ENCODE measurements at places on chromosomes 2 and 18.

DNA sequence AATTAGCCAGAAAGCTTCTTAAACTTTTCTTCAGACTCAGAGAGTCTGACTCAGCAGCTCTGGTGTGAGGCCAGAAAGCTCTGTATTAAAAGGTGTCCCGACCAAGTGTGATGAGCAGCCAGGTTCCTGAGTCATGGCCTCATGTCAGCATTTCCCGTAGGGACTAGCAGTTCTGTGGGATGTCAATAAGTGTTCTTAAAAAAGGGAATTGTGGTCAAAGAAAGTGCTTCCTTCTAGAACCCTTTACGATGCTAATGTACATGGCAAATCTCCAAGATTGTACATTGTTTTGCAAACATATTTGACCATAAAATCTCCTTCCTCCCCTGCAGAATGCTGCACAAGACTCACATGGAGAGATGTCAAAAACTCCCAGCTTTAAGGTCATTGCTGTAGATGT is 80.1 kb downstream of the PLA2R1 start:
- DNase-seq = peak; percentile 92

GRCh38 chr2:241224018-241224850 is 35.8 kb downstream of the ANO7 start:
- peak; percentile 32 for DNase-seq

DNA sequence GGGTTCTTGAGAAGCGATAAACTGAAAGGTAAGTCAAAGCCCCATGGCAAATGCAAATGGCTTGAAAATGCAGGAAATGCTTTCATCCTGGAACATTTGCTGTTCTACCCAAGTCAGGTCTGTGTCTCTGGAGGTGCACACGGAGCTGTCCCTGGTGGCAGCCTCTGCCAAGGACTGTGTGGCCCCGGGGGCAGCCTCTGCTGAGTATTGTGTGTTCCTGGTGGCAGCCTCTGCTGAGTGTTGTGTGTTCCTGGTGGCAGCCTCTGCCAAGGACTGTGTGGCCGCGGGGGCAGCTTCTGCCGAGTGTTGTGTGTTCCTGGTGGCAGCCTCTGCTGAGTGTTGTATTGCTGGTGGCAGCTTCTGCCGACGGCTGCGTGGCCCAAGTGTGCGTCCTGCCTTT is 135.6 kb upstream of the ALKAL2 start:
- no peak for DNase-seq

DNA sequence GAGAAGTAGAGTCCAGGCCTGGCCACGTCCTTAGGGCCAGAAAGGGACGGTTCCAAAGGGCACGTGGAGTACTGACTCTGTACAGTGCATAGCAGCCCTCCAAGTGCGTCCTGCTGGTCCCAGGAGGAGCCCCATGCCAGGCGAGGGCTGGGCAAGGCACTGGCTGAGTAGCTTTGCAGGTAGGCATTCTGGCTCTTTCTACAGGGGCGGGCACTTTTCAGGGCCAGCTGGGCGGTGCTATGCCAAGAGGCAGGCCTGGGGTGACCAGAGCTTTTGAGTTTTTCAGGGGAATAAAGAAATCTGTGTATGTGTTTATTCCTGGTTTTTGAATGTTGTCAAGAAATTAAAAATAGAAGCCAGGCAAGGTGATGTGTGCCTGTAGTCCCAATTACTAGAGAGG is 15.4 kb upstream of the GLI2 start:
- no peak for DNase-seq

GRCh38 chr18:3456686-3457069 is 6.7 kb downstream of the TGIF1 start:
- DNase-seq = peak; percentile 33

GRCh38 chr2:31483246-31483645 is 68.7 kb upstream of the XDH start:
- DNase-seq = no peak

- DNase-seq = peak; percentile 4
Observed at GRCh38 chr2:37526323-37526722, 145.1 kb downstream of the CDC42EP3 start.

GRCh38 chr2:28915939-28916338 is 21.5 kb downstream of the WDR43 start:
- DNase-seq = peak; percentile 69

GRCh38 chr2:143524559-143525401 is 395.6 kb downstream of the ARHGAP15 start:
- no peak for DNase-seq

GRCh38 chr2:66084948-66085590 is 349.9 kb upstream of the MEIS1 start:
- no peak for DNase-seq

- no peak for DNase-seq
Observed at GRCh38 chr2:129458436-129458835, 521.0 kb upstream of the RAB6C start.

DNA sequence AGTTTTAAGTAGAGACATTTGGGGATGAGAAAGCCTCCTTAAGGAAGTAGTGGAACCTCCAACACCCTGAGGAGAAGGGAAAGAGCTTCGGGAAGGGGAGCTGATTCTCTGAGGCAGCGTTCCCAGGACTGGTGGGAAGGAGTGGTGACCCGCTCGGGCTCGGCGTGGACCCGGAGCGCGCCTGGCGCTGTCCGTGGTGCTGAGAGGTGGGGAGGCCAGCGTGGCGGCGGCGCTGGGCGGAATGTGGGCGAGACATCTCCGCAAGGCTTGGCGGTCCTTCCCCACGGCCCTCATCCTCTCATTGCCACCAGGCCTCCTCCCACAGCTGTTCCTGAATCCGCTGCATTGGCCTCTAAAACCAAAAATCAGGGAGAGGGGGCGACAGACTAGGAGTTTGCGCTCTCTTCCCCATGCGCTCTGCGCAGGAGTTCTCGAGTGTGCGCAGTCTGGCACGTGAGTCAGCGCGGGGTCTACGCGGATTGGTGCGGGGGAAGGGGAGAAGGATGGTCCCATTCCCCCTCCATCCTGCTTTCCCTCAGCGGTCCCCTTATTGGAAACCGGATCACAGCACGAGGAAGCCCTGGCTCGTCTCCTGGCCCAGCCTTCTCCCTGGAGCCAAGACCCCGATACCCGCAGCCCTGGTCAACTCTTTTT is 857 bp downstream of the RESP18 start:
- DNase-seq = peak; percentile 43

GRCh38 chr2:19688059-19688458 is 213.7 kb downstream of the TTC32 start:
- DNase-seq = no peak

- no peak for DNase-seq
Observed at GRCh38 chr2:158498043-158498748, 41.4 kb downstream of the PKP4 start.

DNA sequence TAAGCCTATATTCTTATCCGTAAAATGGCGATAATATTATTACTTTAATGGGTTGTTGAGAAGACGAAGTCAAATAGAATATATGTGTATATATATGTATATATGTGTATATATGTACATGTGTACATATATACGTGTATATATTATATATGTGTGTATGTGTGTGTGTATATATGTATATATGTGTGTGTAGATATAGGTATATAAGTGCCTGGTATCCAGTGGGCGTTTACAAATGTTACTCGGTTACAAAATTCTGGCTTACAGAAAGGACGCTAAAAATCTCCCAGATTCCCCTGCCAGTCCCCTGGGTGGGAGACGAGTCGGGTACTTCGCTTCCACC is 295 bp upstream of the MTX2 start:
- no peak for DNase-seq

- DNase-seq = peak; percentile 50
Observed at GRCh38 chr2:156215656-156216055, 116.9 kb downstream of the NR4A2 start.

- DNase-seq = no peak
Observed at GRCh38 chr18:79309614-79310358, 85.9 kb upstream of the NFATC1 start.

DNA sequence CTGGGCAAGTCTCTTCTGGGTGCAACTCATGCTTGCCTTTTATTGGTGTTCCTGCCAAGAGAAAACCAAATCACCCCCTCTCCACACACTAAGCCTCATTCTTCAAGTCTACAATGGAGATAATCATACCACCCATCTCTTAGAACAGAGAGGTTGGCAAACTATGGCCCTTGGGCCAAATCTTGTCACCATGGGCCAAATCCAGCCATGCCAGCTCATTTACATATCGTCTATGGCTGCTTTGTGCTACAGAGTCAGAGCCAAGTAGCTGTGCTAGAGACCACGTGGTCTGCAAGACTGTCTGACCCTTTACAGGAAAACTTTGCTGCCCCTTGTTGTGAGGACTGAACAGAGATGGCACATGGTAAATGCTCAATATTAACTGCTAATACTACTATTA is 270.3 kb upstream of the PARD3B start:
- no peak for DNase-seq

DNA sequence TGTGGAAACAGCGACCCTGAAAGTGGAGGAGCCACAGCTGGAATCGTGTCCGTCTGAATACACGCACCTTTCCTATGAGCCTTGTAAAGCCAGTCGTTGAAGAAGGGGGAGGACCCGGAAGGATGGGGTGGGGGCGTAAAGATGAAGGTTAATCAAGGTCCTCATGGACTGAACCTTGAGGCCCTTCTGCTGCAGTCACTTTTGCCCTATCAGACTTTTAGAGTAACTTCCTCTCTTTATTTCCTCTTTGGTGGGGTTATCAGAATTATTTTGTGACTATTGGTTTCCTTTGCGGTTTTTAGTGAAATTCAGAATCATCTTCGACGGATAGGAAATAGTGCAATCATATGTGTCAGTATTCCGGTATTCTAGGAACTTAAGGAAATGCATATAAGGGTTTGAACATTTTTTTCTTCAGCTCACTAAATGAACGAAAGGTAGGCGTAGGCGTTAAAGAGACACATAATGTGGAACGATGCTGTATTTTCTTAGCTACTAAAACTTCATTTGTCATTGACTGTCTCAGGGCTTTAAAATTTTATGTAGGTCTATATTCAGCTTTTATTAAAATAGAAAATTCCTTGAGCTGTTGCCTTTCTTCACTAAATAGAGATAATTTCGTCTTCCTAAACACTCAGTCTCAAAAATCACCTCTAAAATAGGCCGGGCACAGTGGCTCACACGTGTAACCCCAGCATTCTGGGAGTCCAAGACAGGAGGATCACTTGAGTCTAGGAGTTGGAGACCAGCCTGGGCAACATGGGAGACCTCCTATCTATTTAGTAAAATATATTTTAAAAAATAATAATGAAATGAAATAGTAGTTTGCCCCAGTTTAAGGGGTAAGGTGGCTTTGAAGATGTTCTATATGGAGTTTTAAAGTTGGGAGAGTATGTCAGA is 1.4 kb upstream of the YES1 start:
- DNase-seq = no peak

DNA sequence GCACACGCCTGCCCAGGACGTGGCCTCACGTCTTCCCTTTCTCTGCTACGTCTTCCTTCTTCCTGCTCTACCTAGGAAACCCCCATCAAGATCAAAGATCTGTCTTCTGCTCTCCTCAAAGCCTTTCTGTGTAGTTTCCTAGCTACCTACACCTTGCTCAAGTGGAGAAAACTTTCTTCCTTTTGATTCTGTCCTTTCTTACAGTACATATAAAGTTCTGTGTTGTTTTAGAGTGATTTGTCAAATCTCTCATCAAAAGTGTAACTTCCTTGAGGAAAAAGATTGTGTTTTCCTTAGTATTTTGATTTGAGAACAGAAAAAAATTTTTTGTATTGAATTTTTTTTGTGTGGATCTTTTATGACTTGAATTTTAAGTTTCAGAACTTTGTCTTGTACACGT is 17.8 kb downstream of the SETBP1 start:
- no peak for DNase-seq

- DNase-seq = no peak
Observed at GRCh38 chr2:147487286-147487977, 357.4 kb upstream of the ACVR2A start.

- peak; percentile 78 for DNase-seq
Observed at GRCh38 chr2:101140978-101141655, 10.1 kb downstream of the TBC1D8 start.

- DNase-seq = no peak
Observed at GRCh38 chr2:149399934-149400615, 69.7 kb downstream of the LYPD6 start.

All from epithelial cell of esophagus (primary cell).